ENCODE measurements at places on chromosomes 2 and 18.

DNA sequence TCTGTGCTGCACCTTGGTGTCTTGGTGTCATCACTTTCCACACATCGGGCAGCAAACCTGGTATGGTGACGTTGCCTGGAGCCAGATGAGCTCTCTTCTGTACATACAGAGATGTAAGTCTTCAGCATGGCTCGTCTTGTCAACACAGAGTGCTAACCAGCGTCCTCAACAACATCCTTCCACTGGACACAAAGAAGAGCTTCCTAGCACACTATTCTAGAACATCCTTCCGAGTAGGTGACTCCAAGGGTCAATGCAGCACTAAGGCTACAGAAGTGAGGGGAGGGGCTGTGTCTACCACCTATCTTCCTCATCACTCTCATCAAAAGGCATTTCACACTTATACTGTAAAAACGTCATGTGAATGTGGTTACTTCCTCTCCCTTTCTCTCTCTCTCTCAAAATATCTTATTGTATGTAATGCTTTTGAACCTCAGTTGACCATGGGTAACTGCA, 108.1 kb upstream of the SLC1A4 start:
- DNase-seq: no peak

DNA sequence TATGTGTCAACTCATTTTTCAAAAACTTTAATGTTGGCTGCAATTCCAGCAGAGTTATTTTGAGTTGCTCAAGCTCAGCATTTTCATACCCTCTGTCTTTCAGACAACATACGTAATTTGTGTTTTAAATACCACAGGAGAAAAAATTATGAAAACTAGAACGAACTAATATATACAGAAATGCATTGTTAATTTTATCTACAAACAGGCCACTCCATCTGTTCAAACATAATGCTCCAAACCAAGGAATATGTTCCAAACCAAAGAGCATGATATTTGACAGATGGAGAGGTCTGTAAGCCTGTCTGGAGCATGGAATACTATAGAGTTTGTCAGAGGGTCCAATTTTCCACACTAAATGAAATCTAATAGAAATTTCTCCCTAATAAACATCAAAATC, 536.2 kb upstream of the FSIP2 start:
- DNase-seq: no peak

- DNase-seq: no peak
Measured at GRCh38 chr2:46554397-46554796, 75.0 kb downstream of the TMEM247 start.

GRCh38 chr2:132415915-132416722, 486 bp upstream of the GPR39 start:
- DNase-seq: peak; percentile 92

- DNase-seq: no peak
Measured at GRCh38 chr2:163121483-163121882, 282.9 kb upstream of the KCNH7 start.
